ENCODE measurements at places on chromosomes 5 and 9.

GRCh38 chr5:120767178-120767820, 303.2 kb downstream of the PRR16 start:
- DNase-seq = peak; percentile 47

DNA sequence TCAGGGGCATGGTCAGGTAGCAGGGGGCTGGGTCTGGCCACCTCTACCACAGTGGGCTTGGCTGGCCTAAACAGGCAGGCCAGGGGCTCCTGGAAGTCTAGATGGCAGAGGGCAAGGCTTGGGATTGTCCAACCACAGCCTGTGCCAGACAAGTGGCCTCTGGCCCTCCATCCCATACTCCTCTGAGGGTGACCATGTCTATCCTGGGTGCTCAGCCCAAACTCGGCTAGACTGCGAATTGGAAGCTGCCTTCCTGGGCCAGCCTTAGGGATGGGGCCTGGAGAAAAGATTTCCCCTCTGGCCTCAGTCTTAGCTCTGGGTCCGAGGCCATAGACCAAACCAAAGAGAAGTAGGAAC, 110.5 kb downstream of the PHF2 start:
- DNase-seq = no peak

DNA sequence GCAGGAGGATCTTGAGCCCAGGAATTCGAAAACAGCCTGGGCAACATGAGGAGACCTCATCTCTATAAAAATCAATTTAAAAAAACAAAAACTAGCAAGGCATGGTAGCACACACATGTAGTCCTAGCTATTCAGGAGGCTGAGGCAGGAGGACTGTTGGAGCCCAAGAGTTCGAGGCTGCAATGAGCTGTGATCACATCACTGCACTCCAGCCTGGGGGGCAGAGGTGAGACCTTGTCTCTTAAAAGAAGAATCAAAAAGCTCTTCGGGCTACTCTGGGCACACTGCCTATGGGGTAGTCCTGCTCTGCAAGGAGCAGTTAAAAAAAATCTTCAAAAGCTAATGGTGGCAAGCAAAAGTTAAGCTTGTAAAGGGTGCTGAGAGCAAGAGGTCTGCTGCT, 23.5 kb downstream of the SKP1 start:
- no peak for DNase-seq

GRCh38 chr5:151151793-151152192, 5.8 kb downstream of the ANXA6 start:
- no peak for DNase-seq

- DNase-seq = no peak
These were observed at the start of gene PPP1R26 for GRCh38 chr9:135479469-135480052. TSS of gene PPP1R26 (plus strand) at chr9:135479782. CDS start at chr9:135484511, 4,729 bp downstream.

DNA sequence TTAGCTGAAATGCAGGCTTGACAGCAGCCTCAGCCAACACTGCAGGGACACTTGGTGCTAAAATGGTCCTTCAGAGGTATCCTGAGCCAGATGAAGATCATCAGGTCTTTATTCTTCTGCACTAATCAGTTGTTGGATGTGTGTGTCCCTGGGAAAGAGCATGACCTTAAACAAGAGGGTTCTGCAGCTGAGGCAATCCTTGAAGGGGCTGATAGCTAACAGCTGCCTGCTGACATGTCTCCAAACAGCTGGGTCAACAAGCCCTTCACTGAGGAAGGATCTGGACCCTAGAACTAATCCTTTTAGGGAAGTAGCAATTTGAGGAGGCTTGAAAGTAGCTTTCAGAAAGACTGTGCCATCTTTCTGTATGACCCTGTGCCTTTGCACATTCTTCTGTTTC, 376.3 kb upstream of the ACTBL2 start:
- no peak for DNase-seq

- DNase-seq = no peak
These were observed 66.9 kb downstream of the DCP2 start for GRCh38 chr5:113043491-113043931.

- peak; percentile 95 for DNase-seq
These were observed 1111.8 kb upstream of the ACO1 start for GRCh38 chr9:31272456-31273295.

- no peak for DNase-seq
These were observed 64.0 kb upstream of the SYNPO start for GRCh38 chr5:150576449-150576949.

GRCh38 chr9:136220017-136220729, 15.2 kb upstream of the LHX3 start:
- DNase-seq = peak; percentile 61

GRCh38 chr9:129140397-129141065, 29.3 kb downstream of the PTPA start:
- peak; percentile 63 for DNase-seq

- no peak for DNase-seq
These were observed 559 bp downstream of the SPAG8 start for GRCh38 chr9:35811381-35812024.

- DNase-seq = no peak
These were observed 359.5 kb downstream of the DTWD2 start for GRCh38 chr5:118628660-118629354.

DNA sequence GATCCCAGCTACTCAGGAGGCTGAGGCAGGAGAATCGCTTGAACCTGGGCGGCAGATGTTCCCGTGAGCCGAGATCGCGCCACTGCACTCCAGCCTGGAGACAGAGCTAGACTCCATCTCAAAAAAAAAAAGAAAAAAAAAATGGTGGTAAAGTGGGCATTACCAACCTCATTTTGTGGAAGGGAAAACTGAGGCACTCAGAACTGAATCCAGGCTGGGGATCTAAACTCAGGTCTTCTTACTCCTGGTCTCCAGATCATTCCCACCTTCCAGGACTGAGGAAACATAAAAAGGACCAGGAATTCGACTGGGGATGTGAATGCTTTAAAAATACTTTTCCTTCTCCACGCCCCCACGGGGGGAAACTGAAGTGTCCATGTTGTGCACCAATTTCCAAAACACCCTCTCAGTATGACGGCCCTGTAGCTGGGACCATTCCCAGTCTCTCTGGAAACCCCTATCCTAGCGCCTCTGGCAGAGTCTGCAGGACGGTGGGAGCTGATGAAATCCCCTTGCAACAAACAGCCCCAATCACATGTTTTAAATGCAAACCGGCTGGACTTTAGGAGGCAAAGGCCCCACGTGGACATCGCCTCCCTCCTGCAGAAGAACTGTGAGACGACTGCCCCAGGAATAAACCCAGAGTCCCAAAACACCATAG, 8.9 kb upstream of the AKNA start:
- DNase-seq = no peak

DNA sequence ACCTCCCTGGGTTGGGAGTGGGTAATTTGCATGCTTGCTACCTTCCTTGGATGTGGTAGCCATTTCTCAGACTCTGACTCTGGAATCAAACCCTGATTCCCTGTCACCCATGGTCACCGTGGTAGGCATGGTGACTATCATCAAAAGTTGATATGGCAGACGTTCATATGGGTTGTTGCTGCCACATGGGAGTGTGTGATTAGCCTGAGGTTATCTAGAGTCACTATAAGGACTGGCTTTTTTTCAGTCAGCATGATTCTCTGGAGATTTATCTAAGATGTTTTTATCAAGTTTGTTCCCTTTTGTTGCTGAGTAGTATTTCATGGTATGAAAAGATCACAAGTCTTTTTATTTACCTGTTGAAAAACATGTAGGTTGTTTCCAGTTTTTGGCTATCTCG, 7.0 kb downstream of the RCL1 start:
- DNase-seq = no peak

DNA sequence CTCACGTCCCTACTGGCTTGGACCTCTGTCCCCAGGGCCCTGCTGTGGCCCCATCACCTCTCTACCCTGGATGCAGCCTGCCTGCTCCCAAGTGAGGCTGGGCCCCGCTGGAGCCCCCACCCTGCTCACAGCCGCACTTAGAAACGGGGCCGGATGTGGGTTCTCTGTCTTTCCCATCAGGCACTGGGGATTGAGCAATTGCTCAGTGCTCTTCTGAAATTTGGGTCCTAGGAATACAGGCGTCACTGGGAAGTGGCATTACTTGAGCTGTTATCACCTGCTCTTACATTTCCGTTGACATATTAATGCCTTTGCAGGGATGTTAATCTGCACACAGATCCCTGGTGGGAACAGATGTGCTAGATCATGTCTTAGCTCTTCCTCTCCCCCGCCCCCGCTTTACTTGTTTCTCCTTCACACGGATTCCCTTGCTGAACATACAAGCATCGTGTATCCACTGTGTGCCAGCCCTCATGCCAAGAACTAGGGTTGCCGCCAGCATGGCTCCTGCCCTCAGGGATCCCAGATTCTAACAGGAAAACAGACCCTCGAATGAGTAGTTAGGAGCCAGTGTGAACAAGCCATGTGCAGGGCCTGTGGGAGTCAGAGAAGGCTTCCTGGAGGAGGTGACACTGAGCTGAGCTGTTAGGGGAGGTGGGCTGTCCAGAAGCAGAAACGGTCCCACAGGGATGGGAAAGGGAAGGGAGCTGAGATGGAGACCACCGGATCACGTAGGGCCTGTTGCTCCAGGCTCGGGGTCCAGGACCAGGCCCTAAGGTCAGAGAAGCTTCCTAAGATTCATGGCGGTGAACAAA, 65.1 kb downstream of the NEK6 start:
- no peak for DNase-seq

GRCh38 chr5:53357439-53357838, 123.0 kb upstream of the FST start:
- no peak for DNase-seq

GRCh38 chr5:175743676-175744210, 85.9 kb downstream of the HRH2 start:
- DNase-seq = no peak

DNA sequence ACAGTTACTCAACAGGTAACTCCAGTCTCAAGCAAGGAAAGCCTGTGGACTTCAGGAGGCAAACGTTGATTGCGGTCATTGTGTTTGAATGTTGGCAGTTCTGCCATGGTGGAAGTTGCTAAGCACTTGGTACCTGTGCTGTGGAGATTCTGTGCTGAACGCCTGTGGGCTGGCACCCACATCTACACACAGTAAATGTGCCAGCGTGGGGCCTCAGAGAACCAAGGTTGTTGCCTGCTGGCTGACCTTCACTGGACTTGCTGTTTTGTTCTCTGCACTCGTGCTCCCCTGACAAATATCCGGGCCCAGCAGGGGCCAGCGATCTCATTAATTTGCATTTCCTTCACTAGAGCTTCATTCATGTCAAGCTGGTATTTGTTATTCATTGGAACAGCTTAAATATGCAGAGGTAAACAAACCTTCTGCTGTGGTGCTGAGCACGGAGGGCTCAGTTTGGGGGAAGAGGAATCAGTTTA, 141.8 kb downstream of the PRKACG start:
- no peak for DNase-seq

DNA sequence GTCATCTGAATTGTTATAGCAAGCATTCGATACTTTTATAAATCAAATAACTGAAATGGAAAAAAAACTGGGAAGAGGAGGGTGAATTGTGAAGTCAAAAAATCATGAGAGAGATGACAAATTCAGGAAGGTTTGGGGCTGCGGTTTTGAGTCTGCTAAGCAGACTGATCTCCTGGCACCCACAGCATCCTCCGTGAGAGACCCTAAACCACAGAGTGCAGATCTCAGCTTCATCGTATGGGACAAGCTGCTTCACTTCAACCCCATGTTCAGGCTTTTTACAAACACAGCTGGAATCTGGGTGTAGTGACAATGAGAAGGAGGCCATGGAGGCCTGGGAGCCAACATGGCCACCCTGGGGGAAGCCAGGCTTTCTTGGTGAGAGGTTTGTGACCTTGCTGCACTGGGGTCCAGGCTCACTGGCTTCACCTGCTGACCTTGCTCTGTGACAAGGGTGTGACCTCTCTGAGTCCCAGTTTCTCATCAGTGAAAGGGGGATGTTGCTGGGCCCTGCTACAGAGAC, 19.4 kb downstream of the USP20 start:
- no peak for DNase-seq

DNA sequence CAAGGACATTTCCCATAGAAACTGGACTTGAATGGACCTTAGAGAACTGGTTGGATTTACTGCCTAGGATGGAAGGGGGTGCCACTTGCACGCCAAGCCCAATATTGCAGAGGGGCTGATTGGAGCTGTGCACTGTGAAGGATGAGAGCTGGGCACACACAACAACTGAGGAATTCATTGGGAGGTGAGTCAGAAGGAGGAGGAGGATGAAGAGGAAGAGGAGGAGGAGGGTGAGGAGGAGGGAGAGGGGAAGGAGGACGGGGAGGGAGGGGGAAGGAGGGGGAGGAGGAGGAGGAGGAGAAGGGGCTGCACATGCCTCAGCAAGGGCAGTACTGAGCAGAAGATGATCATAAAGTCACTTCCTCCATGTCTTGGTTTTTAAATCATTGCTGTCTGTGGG, 5.7 kb upstream of the ICE1 start:
- no peak for DNase-seq

DNA sequence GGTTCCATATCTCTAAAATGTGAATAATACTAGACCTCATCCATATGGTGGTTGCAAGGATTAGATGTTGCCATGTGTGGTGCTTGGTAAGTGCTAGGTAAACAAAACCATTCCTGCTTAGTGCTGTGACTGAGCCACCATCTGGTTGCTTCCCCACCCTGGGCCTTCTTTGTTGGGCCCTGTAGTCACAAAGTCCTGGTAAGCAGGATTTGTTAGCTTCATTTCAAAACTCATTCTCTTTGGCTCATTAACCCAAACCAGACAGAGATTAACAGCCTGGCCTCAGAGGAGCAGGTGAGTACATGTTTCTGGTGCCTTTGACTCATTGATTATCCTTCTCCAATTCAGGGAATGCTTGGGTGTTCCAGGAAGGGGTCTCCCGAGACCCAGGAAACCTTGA, 240.2 kb downstream of the ARHGAP26 start:
- peak; percentile 89 for DNase-seq

- DNase-seq = peak; percentile 81
These were observed 43.4 kb upstream of the NR4A3 start for GRCh38 chr9:99778308-99778707.

DNA sequence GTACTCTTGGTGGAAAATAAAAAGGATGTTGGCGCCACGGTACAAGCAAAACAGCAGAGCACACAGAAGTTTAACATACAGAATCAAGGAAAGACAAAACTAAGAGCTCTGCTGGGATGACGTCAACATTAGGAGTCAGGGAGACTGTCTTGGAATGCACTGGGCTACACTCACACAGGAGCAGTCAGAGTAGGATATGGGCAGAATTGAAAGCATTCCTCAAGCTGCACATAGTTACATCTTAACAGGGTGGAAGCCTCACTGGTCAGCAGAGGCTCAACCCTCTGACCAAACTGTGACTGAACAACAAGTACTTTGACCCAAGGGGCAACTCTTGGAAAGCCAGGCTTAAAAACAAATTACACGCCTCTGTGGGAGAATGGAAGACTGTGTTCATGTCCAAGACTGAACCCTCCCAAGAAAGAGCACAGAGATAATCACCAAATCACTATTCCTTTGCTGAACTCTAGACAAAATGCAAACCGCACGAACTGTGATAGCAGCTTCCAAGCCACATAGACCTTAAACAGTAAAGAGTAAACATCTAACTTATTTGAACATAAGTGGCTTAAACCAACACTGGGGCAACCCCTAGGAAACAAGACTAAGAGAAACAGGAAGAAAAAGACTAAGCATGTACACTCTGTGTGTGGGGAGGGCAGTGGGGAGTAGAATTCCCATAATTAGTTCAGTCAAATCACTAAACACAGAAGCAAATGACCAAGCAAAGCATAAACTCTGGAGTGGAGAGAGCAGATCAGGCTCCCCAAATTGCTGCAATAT, 772.7 kb downstream of the PRELID2 start:
- no peak for DNase-seq

GRCh38 chr5:115418788-115419187, 122.3 kb upstream of the CCDC112 start:
- peak; percentile 43 for DNase-seq

Data from bronchial epithelial cell (primary cell).